ENCODE measurements at places on chromosomes 12 and 14.

GRCh38 chr14:104599446-104599845, 5.1 kb downstream of the TMEM179 start:
- DNase-seq = no peak

- DNase-seq = no peak
Measured at GRCh38 chr14:75968456-75968855, 13.3 kb downstream of the TGFB3 start.

- peak; percentile 14 for DNase-seq
Measured at GRCh38 chr14:59297071-59297776, 108.8 kb downstream of the DAAM1 start.

DNA sequence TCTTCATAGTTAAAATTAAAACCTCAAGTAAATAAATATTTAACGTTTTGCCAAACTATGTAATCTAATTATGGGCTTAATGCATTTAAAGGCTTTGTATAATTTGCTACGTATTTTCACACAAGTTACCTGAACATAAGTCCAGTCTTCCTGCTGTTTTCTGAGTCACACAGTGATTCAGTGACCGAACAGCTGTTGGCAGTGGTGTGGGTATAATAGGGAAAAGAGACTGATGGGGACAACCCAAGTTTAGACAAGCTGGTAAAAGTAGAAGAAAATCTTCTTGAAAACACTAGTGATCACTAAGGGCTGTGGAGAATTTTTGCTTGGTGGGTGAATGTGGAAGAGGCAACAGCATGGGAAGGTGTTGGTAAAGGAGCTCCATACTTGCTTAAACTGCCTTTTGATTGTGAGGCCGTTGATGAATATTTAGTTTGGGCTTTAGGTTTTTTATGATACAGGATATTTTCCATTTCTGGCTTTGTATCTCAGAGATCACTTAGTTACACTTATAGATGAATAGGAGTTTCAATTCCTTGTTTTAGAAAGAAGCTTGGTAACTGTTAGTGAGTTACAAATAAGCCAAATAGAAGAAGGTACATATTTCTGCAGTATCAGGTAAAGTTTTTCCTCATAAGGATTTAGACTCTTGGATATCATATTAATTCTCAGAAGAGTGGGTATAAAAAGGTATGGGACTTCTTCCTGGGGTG, 23.9 kb downstream of the LRRK2 start:
- no peak for DNase-seq

- peak; percentile 48 for DNase-seq
Measured at GRCh38 chr14:74913986-74914573, 9.0 kb downstream of the RPS6KL1 start.

DNA sequence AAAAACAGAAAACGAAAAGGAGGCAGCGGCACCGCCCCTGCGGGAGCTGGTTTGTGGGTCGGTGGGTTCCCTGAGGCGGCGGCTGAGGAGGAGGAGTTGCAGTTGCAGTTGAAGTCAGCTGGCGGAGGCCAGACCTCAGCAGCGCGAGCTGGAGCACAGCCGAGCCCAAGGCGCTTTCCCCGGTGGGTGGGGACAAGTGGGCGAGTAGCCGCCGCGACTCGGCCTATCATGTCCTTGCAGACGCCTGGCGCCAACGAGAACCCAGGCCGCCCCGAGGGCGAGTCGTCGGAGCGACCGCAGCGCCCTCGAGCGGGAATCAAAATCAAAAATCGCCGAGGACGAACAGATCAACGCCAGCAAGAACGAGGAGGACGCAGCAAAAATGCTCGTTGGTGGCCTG, 12.7 kb upstream of the CLEC1A start:
- no peak for DNase-seq
